Dermis lymphatic vessel endothelial cell (primary cell): ENCODE measurements at places on chromosomes 5 and 9. TPM values are rescaled to one million over a fixed set of nuclear protein-coding genes. Genes with fewer than 3 reads are reported as not detected.

The HAPLN1 gene
- under 0.01 TPM in 1 of 2 replicates, not detected in the other for total RNA-seq

The AJM1 gene
- 0.60 and 0.65 TPM in 2 replicates for total RNA-seq

The PIP5K1B gene
- total RNA-seq = 0.09 and 0.11 TPM in 2 replicates

The KIF27 gene
- 2.6 and 5.9 TPM in 2 replicates for total RNA-seq

The PCDHA3 gene
- 0.11 and 0.17 TPM in 2 replicates for total RNA-seq

The PCDHB6 gene
- total RNA-seq = 0.09 and 0.11 TPM in 2 replicates

The BTNL9 gene
- total RNA-seq = 0.11 and 0.60 TPM in 2 replicates

The CCNJL gene
- total RNA-seq = 4.0 and 6.6 TPM in 2 replicates

The PCDHA1 gene
- under 0.01 and 0.09 TPM in 2 replicates for total RNA-seq

The GALT gene
- total RNA-seq = 29.8 TPM in 2 replicates

The IL13 gene
- not detected in 2 replicates for total RNA-seq

The PDCD1LG2 gene
- total RNA-seq = 0.34 and 0.54 TPM in 2 replicates

The IL7R gene
- 0.26 and 0.65 TPM in 2 replicates for total RNA-seq

The SPINK6 gene
- total RNA-seq = not detected in 2 replicates
